ENCODE measurements at places on chromosomes 13 and 19.

DNA sequence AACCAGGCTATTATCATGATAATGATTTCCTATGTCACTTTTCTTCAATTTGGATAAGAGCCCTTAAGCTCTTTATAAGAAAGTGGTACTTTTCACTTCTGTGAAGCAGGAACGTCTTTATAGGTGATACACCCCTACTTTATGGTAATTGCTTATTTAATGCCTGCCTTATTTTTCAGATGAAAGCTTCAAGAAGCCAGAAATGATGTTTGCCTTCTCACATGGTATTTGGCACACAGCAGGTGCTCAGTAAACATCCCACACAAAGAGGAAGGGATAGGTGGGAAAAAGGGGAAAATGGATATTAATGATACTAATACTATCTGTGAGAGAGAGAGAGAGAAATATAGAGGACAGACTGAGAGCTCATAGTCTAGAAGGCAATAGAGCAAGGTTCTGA is 29.0 kb upstream of the WASF3 start:
- DNase-seq = no peak

DNA sequence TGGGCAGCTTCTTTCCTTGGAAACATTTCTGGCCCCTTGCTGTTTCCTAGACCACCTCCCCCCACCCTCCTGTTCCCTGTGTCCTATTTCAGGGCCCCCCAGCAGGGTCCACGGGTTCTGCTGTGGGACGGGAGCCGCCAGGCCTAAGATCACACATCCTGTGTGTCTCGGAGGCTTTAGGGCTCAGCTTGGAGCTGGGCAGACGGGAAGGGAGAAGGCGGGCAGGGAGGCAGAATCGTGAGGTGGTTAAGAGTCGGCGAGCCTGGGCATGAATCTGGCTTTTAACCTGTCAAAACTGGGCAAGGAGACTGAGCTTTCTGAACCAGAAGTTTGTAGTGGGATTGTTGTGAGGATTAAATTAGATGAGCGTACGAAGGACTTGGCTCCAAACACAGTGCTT is 4.8 kb downstream of the KCNC3 start:
- DNase-seq = no peak

DNA sequence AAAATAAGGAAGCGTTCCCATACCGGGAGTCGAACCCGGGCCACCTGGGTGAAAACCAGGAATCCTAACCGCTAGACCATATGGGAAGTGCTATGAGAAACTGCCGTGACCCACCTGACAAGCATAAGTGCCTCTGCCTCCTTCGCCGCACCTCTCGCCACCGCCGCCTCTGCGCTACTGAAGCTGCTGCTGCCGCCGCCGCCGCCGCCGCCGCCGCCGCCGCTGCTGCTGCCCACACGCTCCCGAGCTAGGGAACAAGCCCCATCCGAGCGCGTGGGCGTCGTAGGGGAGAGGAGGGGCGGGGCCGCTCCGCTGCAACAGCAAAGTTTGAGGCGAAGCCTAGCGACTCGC is 610 bp upstream of the WBP4 start:
- peak; percentile 74 for DNase-seq

- DNase-seq = no peak
Measured at GRCh38 chr19:39738814-39739213, 985 bp upstream of the CLC start.

- DNase-seq = no peak
Measured at GRCh38 chr13:99379856-99380801, 72.9 kb upstream of the GPR183 start.

- DNase-seq = no peak
Measured at GRCh38 chr13:101618440-101619187, 166.1 kb downstream of the ITGBL1 start.

GRCh38 chr19:29773141-29773540 is 38.6 kb upstream of the CCNE1 start:
- no peak for DNase-seq

DNA sequence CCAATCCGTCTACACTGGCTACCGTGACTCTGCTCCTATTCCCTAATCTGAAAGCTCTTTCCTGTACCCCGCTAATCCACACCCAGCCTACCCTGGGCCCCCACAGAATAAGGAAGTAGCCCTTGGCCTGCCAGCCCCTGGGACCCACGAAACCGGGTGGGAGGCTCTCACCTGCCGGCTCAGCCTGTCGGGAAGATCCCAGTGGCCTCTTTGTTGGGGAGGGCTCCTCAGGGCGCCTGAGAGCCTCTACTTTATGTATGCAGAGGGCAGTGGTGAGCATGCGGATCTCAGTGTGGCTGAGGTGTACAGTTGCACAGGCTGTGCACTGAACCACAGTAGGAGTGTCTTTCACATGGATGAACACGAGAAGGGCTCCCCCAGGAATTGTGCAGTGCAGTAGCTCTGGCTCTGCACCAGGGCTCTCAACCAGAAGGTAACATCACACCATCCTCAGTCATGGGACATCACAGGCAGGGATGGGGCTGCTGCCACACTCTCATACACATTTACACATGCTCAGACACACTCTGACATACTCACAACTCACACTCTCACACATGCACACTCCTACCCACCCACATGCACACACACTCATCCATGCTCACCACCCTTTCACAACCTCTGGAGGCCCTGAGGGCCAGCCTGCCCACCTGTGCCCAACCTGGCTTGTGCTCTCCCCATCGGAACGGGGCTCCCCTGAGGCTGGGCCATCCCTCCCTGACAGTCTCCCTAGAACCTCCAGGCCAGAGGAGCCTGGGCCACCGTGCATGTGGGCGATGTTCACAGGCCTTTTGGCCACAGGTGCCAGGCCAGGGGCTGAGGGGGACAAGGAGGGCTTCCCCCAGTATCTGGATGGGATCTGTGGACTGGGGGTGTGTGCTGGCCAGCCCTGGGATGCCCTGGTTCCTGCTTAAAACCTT is 135.0 kb downstream of the URI1 start:
- DNase-seq = no peak

DNA sequence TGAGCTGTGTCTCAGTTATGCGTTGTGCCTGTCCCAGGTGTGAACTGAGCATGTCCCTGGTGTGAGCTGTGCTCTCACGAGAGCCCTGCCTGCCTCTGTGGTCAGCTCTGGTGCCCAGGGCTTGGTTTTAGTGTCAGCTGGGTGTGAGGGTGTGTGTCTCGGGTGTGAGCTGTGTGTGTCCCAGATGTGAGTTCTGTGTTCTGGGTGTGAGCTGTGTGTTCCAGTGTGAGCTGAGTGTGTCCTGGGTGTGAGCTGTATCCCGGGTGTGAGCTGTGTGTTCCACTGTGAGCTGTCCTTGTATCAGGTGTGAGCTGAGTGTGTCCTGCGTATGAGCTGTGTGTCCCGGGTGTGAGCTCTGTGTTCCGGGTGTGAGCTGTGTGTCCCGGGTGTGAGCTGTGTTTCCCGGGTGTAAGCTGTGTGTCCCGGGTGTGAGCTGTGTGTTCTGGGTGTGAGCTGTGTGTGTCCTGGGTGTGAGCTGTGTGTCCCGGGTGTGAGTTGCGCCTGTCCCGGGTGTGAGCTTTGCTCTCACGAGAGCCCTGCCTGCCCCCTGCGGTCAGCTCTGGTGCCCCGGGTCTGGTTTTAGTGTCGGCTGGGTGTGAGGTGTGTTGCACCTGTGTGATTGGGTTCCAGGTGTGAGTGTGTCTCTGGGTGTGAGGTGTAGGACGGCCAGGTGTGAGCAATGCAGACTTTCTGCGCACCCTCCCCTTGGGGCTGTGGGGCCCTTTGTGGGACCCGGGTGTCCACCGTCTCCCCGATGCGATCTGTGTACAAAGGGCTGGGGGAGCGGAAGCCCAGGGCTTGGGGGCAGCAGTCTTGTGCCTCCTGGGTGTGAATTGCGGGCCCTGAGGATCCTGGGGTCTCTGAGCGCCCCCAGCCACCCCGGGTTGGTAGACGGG is 7.1 kb upstream of the PEAK3 start:
- DNase-seq = no peak
